ENCODE measurements at places on chromosomes 3 and 15. TPM values are rescaled to one million over a fixed set of nuclear protein-coding genes. Genes with fewer than 3 reads are reported as not detected.

PP2D1 gene
- not detected for total RNA-seq

DNA sequence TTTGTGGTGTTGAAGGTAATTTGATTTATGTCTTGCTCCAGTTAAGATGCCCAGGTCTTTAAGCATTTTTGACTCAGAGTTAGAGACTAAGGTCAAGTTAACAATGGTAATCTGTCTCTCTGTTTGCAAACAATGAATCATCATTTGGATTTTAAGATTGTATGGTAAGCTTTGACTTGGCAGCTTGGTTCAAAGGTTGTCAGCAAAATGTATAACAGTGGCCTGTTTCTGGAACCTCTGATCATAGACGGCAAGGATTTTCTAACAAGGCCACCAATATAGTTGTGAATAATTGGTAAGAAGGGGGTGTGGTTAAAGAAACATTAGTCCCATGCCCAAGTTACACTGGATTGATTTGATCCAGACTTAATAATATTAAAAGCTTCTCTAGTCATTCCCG lies 775.2 kb upstream of the GOLIM4 start:
- DNase-seq = peak; percentile 32

EAF2 gene
- total RNA-seq = 2.1 TPM

MME gene
- 152 TPM for total RNA-seq

- no peak for DNase-seq
Measured at GRCh38 chr3:31230425-31231223, 302.1 kb upstream of the STT3B start.

ACP3 gene
- total RNA-seq = 3.5 TPM

DNA sequence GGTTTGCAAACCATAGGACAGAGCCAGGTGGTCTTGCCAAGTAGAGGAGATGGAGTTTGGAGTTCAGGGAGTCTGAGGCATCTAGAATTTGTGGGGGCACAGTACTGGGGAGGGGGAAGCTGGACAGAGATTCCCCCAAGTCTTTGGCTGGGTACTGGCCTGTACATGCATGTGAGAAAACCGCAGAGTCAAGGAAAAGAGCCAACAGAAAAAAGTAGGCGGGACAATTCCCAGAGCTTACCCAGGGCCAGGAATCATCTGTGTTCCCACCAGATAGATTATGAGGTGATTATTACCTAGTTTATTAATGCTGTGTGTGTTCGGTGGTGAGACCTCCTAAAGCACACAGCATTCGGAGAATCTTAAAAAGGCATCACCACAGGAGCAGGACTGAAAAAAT lies 11.3 kb downstream of the LYSMD4 start:
- DNase-seq = no peak

- DNase-seq = no peak
Measured at GRCh38 chr3:44232407-44232806, 9.3 kb upstream of the TOPAZ1 start.

GRCh38 chr15:26037369-26037768 lies 174.2 kb upstream of the ATP10A start:
- DNase-seq = no peak

GRCh38 chr3:85838921-85839320 lies 880.1 kb downstream of the CADM2 start:
- no peak for DNase-seq

DNA sequence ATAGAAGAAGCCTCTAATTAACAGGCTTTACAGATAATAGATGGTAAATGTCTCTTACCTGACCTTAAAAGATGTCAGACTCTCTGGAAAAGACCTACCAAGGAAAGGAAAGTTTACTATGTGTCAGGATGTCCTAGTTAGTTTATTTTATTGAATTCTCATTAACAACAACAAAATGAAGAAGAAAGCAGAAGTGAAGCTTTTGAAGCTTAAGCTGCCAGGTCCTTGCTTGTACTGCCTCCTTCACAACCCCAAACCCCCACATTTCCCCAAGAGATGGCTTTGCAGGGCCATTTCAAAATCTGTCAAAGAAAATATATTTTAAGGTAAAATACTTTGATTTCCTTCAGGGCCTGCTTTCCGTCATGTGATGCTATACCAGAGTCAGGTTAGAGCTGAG lies 798.4 kb downstream of the TUSC7 start:
- DNase-seq = no peak

CRYGS gene
- total RNA-seq = 1.0 TPM

- DNase-seq = peak; percentile 9
Measured at GRCh38 chr3:145865399-145866018, 295.5 kb downstream of the PLOD2 start.

DNA sequence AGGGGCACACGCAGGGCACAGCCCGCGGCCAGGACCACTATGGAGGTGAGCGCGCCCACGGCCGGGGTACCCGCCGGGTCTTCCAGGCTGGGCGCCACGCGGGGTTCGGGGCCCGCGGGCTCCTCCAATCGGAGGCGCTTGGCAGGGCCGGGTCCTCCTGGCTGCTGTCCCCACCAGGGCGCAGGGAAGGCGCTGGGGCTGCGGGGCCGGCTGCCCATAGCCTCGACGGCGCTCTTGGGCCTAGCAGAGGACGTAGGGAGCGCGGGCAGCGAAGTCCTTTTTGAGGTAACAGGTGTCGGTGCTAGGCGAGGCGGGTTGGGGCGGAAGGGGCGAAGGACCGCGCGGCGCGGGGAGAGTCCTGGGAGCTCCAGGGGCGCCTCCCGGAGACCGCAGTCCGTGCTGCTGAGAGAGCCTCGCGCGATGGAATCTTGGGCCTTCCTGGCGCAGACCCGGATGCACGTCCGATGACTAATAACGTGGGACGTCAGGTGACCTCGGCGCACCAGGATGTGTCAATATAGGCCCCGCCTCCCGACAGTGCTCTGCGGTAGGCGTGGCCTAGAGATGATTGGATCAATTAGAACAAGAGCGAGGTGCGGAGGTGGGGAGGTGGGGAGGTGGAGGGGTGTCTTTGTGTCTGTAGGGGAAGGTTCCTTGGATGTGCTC lies at the start of gene PRR23A:
Gene PRR23A (minus strand): TSS at position 218 of the 666 bp plus-strand sequence. CDS start 0 bp downstream, at position 218.
- no peak for DNase-seq

- no peak for DNase-seq
Measured at GRCh38 chr15:100940767-100941379, 21.7 kb downstream of the LRRK1 start.

DNA sequence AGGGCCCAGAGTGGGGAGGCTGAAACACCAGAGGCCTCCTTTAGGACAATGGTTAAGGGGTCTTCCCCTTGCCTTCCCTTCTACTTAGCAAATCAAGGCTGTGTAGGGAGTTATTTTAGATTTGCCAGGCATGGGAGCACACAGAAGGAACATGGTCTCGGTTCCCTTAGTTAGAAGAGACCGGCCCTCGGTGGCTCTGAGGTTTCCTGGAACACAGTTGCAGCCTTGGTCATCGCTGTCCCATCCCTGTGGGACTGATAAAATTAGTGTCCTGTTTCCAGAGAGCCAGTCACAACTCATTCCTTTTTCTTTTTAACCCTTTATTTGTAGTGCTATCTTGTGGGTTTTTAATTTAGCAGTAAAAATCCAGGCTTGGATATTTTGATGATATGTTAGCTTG lies 81.4 kb downstream of the CRTC3 start:
- DNase-seq = no peak
